ENCODE measurements at places on chromosomes 11 and 22.

GRCh38 chr11:134382257-134382656, 29.8 kb downstream of the B3GAT1 start:
- DNase-seq = no peak

DNA sequence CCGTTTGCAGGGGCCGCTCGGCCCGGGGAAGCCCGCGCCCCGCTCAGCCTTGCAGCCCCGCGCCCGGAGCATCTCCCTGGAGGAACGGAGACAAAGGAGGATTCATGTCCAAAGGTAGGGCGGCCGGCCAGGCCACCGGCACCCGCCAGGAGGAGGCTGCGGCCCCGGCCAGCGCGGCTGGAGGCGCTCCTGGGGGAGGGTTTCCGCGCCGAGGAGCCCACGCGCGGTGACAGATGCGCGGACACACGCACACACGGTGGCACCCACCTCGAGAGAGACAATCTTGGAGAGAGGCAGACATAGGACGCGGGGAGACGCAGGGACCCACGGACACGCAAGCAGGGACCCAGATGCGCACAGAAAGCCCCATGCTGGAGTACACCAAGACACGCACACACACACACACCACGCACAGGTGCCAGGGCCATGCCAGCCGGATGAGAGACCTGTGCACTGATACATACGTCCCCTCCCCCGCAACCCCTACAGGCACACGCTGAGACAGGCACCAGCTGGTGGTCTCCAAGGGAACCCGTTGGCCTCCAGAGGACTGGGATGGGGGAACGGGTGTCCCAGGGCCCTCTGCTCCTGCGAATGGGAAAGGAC, 7.8 kb downstream of the SEPTIN3 start:
- DNase-seq = peak; percentile 18

GRCh38 chr22:17882162-17882561, 107.9 kb upstream of the BID start:
- no peak for DNase-seq

DNA sequence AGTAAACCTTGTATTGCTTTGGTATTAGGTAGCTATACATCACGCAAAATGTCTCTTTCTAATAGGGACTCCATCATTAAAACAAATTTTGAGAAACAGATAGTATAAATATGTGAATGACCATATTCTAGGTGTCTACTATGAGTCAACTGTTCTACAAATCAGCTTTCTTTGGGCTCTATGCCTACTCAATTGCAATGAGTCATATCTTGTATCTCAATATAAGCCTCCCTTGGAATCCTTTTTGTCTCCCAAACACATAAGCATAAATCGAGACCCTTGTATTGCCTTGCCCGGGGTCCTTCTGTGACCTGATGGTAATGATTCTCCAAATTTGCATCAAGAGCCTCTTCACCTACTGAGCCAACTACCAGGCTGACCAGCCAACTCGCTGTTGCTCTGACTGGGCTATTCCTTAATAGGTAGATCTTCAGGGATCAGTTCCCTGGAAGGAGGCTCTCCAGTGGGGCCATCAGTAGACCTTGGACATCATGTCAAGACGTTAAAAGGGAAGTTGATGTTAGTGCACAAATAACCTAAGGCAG, 22.2 kb downstream of the BLID start:
- no peak for DNase-seq

GRCh38 chr11:47668665-47669064, 26.3 kb upstream of the MTCH2 start:
- DNase-seq = no peak

GRCh38 chr22:49170053-49170452, 657.6 kb downstream of the BRD1 start:
- no peak for DNase-seq

DNA sequence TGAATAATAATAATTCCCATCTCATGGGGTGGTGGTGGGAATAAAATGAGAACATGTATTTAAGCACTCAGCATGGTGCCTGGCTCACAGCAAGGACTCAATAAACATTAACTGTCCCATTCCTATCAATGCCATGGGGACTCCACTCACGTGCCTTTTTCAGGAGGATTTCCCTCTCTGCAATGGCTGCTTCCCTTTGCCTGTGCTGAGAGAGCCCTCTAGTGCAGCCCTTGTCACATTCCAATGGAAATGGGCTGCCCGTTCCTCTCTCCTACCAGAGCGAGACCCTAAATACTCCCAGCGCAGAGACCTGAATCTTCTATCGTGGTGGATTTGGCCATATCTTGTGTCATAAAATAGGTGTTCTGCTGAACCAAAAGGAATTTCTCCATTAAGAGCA, 621.5 kb upstream of the B3GAT1 start:
- DNase-seq = no peak

DNA sequence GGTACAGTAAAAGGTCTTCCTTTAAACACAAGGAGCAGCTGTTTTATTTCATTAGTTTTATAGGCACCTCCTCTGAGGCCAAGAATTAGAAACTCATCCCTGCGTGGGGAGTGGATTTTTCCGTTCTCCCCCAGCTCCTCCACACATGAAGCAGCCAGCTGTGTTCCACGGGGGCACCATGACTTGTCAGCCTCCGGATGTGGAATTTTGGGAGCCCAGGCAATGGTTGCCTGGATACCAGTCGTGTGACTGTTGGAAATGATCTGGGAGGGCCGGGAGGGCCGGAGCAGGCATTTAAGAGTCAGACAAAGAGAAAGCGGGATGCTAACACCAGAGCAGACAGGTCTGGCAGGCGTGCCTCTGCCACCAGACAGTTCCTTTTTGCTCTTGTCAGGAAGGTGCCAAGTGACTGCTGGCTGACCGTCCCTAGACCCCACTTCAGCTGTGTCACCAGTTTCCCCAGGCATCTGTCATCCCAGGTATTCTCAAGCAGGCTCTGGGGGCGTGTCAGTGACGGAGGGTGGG, 15.9 kb upstream of the CDC42EP2 start:
- no peak for DNase-seq

GRCh38 chr11:3178349-3178748, 13.2 kb upstream of the OSBPL5 start:
- no peak for DNase-seq

- no peak for DNase-seq
Measured at GRCh38 chr11:111463276-111463675, 48.9 kb downstream of the BTG4 start.

- DNase-seq = no peak
Measured at GRCh38 chr11:109956124-109956793, 136.9 kb upstream of the ZC3H12C start.

- no peak for DNase-seq
Measured at GRCh38 chr11:2662024-2662312, 37.8 kb downstream of the KCNQ1OT1 start.

- DNase-seq = no peak
Measured at GRCh38 chr11:70192666-70193410, 10.3 kb upstream of the FADD start.

GRCh38 chr11:57792060-57792541, 30.5 kb downstream of the CTNND1 start:
- DNase-seq = peak; percentile 82

- DNase-seq = no peak
Measured at GRCh38 chr22:38567531-38568285, 2.3 kb downstream of the DMC1 start.

GRCh38 chr11:88036701-88037100, 138.5 kb downstream of the RAB38 start:
- no peak for DNase-seq

DNA sequence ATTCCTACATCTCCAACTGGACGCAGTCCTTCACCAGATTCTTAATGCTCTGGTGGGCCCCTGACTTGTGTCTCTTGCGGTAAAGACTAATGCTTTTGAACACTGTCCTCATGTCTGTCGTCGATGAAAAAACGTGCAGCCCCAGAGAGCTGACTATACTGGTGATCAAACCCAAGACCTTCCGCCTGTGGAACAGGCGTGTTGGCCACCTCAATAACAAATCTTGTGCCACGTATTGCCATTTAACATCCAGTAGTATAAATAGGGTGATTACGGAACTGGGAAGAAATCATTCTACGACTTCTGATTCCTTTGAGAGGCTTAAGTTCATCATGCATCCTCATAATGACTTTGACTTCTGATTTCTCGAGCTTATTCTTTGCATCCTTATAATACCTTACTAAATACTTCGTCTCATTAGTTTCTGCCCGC, 45.6 kb downstream of the OR4D9 start:
- peak; percentile 28 for DNase-seq

DNA sequence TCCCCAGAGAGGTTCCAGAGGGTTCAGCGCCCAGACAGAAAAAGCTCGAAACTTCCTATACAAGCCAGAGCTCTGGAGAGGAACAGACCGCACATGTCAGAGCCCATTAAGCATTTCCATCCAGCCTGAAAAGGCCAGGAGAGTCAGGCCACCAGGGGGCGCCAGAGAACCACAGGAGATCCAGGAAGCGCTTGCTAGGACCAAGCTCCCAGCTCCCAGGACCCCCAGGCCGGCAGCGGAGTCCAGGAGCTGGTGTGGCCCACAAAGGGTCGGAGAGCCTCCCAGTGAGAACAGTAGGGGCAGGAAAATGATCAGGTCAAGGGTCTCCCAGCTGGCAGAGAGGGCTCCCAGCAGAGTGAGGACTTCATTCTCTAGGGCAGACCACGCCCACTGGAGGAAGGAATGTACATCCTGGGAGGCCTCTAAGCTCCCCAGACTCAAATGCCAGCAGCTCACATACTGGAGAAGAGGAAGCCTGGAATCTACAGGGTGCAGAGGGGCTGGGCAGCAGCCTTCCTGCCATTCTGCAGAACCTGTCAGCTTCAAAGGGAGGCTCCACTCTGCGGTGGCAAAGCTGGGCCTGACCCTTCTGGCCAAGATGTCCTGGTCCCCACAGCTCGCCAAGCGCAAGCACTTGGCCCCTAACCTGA, 2.1 kb upstream of the MEI1 start:
- peak; percentile 96 for DNase-seq

DNA sequence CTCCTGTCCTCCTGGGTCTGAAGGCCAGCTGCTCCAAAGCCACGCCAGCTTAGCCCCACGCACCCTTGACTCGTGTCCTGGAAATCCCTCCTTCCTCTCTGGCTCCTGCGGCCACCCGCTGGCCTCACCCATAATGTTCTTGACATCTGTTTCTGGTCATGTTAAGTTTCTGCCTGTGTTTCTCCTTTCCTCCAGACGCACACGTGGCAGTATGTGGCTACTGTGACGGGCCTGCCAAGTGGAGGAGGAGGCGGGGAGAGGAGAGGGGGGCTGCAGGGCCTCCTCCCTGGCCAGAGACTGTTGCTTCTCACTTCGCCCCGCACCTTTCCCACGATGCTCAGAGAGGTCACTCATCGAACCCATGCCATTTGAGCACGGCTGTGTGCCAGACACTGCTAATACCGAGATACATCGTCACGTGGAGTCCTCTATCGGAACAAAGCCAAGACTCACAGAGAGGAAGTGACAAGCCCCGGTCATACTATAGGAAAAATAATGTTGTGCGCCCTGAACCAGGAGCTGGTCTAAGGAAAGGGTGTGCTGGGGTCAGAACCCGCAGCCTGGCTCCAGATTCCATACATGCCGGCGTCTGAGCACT, 11.5 kb downstream of the C1QTNF6 start:
- no peak for DNase-seq

- no peak for DNase-seq
Measured at GRCh38 chr22:45598596-45599217, 72.9 kb upstream of the ATXN10 start.

GRCh38 chr22:22368516-22368915, 123.9 kb downstream of the VPREB1 start:
- DNase-seq = no peak

DNA sequence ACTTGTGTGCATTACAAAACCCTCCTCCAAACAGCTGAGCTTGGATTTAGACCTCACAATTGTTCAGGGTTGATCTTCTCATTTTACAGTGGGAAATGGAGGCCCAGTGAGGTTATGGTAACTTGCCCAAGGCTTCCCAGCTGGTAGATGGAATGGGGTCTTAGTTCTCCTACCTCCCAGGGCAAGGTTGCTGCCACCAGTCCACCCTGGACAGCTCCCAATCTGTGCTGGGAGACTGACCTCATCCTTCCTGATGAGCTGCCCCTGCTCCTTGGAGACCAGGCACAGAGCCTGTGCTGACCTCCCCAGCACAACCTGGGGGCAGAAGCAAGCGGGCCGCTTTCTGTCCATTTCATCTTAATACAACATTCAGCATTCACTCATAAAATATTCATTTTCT, 190.7 kb downstream of the ST3GAL4 start:
- no peak for DNase-seq

GRCh38 chr11:1036303-1036923, at the start of gene MUC6:
Gene MUC6 (minus strand): TSS chr11:1036718. CDS start chr11:1036655, 63 bp downstream.
- DNase-seq = no peak

GRCh38 chr11:119754199-119754598, 25.2 kb upstream of the NECTIN1 start:
- no peak for DNase-seq

- no peak for DNase-seq
Measured at GRCh38 chr22:29163808-29164207, 41.9 kb upstream of the EMID1 start.

DNA sequence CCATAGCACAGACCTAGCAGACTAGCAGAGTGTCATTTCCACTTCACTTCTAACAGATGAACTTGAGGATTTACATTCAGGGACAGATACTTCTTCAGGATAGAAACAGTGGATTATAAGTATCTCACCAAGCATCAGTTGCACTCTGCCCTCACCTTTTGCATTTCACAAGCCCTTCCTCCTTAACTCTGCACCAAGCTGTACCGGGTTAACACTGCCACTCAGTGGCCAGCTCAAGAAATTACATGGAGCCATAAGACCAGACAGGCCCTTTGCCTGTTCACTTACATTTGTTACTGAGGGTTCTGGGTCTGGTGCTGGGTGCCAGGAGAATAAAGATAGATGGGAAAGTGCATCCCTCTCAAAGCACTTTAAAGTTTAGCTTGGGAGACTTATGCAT, 309.8 kb downstream of the SHANK2 start:
- DNase-seq = peak; percentile 6

GRCh38 chr11:72426758-72427157, 7.6 kb downstream of the CLPB start:
- DNase-seq = no peak

DNA sequence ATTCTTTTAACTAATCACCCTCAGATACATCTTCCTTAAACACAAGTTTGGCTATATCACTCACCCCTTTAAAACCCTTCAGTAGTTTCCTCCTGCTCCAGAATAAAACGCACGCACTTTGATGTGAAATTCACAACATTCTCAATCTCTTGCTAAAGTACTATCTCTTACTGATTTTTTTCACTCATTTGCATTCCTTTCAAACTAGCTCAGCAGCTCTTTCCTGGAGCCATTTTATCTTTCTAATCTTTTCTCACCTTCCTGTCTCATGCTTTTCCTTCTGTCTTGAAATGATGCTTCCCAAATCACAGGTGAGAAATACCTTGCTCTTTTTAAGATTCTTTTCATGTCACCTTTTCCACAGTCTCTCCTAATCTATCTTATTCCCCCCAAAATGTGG, 1074.4 kb downstream of the DLG2 start:
- DNase-seq = no peak

GRCh38 chr11:8721609-8722500, 39.3 kb downstream of the RPL27A start:
- no peak for DNase-seq

DNA sequence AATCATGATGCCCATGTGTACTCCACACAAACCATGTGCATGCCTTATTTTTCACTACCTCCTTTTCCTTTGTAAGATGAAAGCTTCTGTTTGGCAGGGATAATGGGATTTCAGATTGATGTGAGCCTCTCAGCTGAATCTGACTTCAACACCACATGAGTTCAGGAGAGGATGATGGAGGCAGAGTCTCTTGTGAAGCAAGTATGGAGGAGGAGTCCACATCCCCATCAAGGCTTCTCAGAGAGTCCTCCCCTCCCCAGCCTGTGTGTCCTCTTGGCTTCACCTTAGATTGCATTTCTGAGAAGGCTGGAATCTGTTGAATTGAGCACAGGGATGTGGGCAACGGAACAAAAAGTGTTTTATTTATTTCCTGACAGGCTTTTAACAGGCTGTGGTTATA, 370.4 kb downstream of the FAT3 start:
- DNase-seq = no peak

GRCh38 chr11:61021661-61022212, 50.3 kb downstream of the CD6 start:
- peak; percentile 89 for DNase-seq
